ENCODE measurements at places on chromosomes 5 and 9.

DNA sequence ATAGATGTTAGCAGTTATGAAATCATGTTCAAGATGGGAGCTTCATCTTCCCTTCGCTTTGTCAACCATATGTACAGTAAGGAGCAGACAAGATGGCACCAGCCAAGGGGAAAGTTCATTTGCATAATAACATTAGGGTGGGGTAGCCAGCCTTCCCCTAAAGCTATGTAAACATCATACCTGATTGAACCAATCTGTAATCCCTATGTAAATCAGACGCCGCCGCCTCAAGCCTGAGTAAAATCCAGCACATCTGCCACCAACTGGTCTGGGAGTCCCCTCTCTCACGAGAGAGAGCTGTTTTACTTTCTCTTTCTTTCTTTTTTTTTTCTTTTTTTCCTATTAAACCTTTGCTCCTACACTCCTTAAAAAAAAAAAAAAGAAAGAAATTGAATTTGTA lies 30.8 kb upstream of the REEP2 start:
- no peak for DNase-seq

GRCh38 chr5:111385970-111386831 lies 126.1 kb downstream of the STARD4 start:
- peak; percentile 87 for DNase-seq

DNA sequence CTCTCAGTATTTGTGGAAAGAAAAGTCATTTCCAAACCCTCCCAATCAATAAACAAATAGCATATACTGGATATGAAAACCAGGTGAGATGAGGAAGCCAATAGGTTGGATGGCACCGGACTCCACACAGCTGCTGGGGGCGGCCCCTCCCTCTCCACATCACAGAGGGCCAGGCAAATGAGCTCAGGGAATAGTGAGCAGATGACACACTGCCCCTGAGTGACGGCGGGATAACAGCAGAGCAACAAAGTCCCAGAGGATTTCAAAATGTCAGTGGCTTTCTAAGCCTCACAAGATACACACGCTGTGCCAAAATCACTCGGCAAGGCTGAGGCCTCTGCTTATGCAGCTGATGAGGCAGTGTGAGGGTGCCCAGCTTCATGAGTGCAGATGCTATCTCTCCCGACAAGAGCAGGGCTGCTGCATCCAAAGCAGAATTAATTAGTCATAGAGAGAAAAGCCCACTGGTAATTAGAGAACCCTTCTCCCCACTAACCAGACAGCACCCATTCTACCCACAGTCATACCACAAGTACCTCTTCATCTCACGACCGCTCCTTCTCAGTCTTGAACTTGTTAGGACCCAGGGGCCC lies 235.0 kb upstream of the NFIL3 start:
- no peak for DNase-seq

- DNase-seq, result no peak
Observed at GRCh38 chr9:110835859-110836271, 167.3 kb downstream of the MUSK start.

GRCh38 chr9:130665431-130666392 lies 1.3 kb downstream of the PRDM12 start:
- DNase-seq, result no peak

- DNase-seq, result no peak
Observed at GRCh38 chr9:91902475-91903125, 47.4 kb downstream of the ROR2 start.

DNA sequence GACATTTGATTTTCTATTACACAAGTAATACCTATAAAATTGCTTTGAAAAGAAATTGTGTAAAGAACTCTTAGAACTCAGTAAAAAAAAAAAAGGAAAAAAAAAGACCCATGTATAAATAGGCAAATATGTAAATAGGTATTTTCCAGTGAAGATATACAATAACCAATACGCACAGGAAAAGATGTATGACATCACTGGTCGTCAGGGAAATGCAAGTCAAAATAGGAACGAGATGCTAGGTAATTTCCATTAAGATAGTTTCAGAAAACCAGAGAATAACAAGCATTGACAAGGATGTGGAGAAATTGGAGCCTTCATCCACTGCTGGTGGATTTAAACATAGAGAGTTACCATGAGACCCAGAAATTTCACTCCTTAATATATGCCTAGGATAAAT lies 708.8 kb downstream of the MTRR start:
- DNase-seq, result no peak

DNA sequence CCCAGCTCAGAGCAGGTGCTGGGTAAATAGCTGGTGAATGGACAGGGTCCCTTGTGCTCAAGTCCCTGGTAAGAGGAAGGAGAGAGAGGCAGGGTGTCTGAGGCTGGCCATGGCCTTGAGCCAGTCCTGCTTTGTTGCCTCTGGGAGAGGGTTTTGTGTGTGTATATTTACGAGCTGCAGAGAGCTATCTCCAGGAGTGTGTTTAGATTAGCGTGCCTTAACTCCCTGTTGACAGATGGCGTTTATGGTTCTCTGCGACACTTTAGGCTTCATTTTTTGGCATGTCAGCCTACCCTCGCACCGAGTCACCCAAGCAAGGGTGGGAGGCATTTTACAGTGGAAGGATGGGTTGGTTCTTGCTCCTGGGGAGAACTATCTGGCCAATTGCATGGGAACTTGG lies 22.2 kb downstream of the HMCN2 start:
- no peak for DNase-seq

GRCh38 chr5:95821110-95822021 lies 1.2 kb downstream of the GLRX start:
- DNase-seq, result no peak

GRCh38 chr5:168165977-168166376 lies 125.5 kb upstream of the WWC1 start:
- DNase-seq, result no peak

DNA sequence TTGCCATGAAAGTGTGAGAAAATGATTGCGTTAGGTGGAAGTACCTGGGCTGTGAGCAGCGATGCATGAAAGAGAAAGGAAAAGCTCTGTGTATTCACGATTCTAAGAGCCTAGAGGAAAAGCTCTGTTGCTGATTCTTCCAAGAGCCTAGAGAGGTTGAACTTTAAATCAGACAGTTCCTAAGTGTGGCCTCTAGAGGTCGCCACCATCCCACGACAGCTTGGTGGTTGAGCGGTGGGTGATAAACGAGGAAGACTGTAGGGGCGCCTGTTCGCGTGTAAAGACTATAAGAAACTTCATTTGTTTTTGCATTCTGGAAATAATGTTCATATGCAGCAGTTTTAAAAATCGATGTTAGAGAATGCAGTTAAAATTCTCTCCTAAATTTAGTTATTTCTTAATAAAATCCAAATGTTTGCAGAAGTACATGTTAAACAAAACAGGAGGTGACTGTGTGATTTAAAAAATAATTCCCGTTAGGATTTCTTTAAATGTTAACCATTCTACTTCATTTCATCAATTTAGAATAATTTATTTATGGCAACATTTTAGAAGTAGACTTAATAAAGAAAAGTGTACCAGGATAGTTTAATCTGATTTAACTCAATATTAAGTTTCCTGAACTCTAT lies 107.7 kb downstream of the TENT4A start:
- peak; percentile 34 for DNase-seq

- peak; percentile 98 for DNase-seq
Observed at GRCh38 chr9:28923351-28923750, 1350.1 kb upstream of the C9orf72 start.

DNA sequence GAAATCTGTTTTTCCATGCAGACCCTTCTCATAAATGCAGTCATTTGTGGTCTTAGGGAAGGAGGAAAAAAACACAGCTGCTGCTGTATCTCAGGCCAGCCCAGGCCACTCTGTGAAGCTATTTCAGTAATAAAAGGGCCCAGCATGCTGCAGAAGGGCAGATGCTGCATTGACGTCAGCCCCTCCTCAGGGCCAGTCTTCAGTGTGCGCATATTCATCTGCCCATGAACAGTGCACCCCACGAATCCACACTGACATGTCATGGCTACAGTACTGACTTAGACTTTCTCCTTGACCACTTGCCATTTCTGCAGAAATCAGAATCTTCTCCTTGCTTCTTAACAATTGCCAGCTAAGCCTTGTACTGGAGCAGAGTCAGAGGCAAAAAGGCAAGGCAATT lies 304.7 kb downstream of the GABRG2 start:
- DNase-seq, result no peak

GRCh38 chr5:123813264-123813663 lies 301.3 kb downstream of the CSNK1G3 start:
- DNase-seq, result no peak

- DNase-seq, result no peak
Observed at GRCh38 chr5:55903121-55903701, 52.1 kb downstream of the IL31RA start.

- no peak for DNase-seq
Observed at GRCh38 chr9:105076729-105077128, 148.8 kb upstream of the ABCA1 start.

GRCh38 chr9:88197781-88198340 lies 59.6 kb upstream of the SPATA31C2 start:
- no peak for DNase-seq

GRCh38 chr9:134425401-134425800 lies 99.1 kb downstream of the RXRA start:
- no peak for DNase-seq

DNA sequence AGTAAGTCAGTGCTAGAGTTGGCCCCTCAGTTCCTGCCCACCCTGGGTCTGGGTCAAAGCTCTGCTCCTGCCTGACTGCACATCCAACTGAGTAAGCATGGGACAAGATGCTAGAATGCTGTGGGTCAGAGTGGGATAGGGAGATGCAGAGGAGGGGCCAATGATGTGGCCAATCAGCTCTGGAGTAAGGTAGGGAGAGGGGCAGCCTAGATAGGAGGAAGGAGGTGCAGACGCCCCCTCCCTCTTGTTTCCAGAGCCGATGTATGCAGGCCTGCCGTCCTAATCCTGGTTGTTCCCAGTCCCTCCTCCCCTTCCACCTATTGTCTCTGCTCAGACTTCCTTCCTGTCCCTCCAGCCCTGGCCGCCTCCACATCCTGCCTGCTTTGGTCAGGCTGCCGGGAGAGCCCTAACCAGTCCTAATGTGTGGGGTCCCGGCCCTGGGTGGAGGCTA lies 1.3 kb downstream of the ARAP3 start:
- no peak for DNase-seq
